ENCODE measurements at places on chromosomes 7 and 10. TPM values are rescaled to one million over a fixed set of nuclear protein-coding genes. Genes with fewer than 3 reads are reported as not detected.

Gene MAT1A
- 0.44 TPM for total RNA-seq

- no peak overlapping the region for H3K4me3 ChIP-seq
- H3K36me3 ChIP-seq: no peaks in the 10 kb centered on the region
- no peaks in the 10 kb centered on the region for H3K27me3 ChIP-seq
- no peak for DNase-seq
These were observed 58.9 kb upstream of the WAPL start for GRCh38 chr10:86580521-86580891.

Gene SLC26A5
- total RNA-seq: 0.44 TPM

DNA sequence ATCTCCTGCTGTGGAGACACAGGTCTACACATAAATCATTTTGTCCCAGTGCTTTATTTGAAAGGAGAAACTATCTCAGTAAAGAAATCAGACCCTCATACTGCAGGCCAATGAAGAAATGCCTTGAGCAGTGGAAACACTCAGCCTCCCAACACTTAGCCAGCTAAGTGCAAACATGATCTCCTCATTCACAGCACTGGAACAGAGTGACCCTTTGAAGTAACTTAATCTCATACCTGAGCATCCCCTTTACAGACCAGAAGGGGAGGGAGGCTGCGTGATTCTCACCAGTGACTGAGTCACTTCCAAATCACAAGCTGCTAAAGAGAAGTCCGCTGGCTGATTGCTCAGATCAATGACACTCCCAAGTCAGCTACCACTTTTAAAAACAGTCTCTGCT lies 4.5 kb downstream of the CHST15 start:
- H3K36me3 ChIP-seq: peaks cover 13% of the 10 kb centered on the region
- peaks cover 68% of the 10 kb centered on the region for H3K4me1 ChIP-seq
- no peak for DNase-seq
- no peak overlapping the region for H3K4me3 ChIP-seq

Gene ANKRD1
- total RNA-seq: not detected

DNA sequence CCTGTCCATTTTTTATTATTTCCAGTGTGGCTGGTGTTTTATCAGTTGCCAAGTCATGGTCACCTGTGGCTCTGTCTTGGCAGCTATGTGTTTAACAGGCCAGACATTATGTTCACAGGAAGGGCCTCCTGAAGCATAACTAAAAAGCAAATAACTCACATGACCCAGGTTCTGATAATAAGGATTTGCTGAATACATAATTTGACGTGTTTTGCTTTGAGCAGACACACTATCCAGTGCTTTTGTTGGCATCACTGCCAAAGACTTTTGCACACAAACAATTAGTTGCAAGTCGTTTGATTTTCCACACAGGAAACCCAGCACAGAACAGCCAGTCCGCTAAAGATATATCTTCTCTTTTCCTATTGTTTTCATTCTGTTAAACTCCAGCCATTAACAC lies 173.6 kb downstream of the ARL4A start:
- H3K4me3 ChIP-seq: no peak overlapping the region
- H3K27me3 ChIP-seq: no peaks in the 10 kb centered on the region
- H3K4me1 ChIP-seq: peaks cover 3% of the 10 kb centered on the region

GRCh38 chr7:68256295-68256694 lies 1259.7 kb downstream of the TYW1 start:
- DNase-seq: no peak
- H3K27ac ChIP-seq: no peak overlapping the region
- no peak overlapping the region for H3K4me3 ChIP-seq
- peaks cover 2% of the 10 kb centered on the region for H3K27me3 ChIP-seq
- H3K36me3 ChIP-seq: no peaks in the 10 kb centered on the region
- no peaks in the 10 kb centered on the region for H3K4me1 ChIP-seq

GRCh38 chr10:6912424-6912823 lies 332.3 kb upstream of the PRKCQ start:
- no peak overlapping the region for H3K4me3 ChIP-seq
- no peaks in the 10 kb centered on the region for H3K4me1 ChIP-seq
- no peaks in the 10 kb centered on the region for H3K27me3 ChIP-seq
- no peak overlapping the region for H3K27ac ChIP-seq

DNA sequence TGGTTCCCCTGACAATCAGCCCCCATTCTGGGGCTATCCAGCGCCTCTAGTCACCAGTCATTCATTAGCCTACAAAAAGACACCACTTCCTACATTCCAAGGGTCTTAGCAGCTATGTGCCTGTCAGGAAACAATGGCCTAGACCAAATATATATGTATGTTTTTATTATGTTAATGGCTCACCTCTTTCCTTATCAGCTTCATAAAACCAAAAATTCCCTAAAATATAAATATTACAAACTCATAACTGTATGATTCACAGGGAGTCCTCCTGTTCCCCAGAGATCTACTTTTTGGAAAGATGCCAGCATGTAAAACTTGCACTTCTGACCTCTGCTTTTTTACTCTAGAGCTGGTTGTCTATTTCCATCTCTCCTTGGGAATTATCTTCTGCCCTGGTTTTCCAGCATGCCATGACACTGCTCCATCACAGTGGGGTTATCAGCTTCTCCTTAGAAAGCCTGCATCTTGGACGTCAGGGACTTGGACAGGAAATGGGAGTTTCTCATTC lies 79.2 kb downstream of the ABCA13 start:
- no peak overlapping the region for H3K27ac ChIP-seq
- no peak overlapping the region for H3K4me3 ChIP-seq
- peaks cover 4% of the 10 kb centered on the region for H3K4me1 ChIP-seq
- H3K36me3 ChIP-seq: no peaks in the 10 kb centered on the region
- no peaks in the 10 kb centered on the region for H3K27me3 ChIP-seq

DNA sequence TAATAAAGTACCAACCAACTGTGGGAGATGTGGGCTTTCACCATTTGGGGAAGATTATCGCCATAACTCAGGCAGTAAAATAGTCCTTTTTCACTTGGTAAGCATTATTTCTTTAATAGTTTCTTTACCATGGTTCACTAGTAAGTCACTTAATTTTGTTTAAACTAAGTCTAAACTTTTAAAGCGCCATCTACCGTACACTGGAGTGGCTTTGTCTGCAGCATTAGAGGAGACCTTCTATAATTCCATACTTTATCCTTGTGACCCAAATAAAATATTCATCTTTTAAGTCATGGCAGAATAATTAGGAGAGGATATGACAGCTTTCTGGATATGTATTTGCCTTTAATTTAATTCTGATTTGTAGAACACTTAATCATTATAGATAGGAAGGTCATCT lies 468.0 kb downstream of the MAGI2 start:
- H3K4me3 ChIP-seq: no peak overlapping the region
- H3K27me3 ChIP-seq: no peaks in the 10 kb centered on the region
- H3K4me1 ChIP-seq: no peaks in the 10 kb centered on the region
- no peak for DNase-seq
- H3K36me3 ChIP-seq: no peaks in the 10 kb centered on the region
- no peak overlapping the region for H3K27ac ChIP-seq

Gene DDX21
- total RNA-seq: 40.5 TPM

DNA sequence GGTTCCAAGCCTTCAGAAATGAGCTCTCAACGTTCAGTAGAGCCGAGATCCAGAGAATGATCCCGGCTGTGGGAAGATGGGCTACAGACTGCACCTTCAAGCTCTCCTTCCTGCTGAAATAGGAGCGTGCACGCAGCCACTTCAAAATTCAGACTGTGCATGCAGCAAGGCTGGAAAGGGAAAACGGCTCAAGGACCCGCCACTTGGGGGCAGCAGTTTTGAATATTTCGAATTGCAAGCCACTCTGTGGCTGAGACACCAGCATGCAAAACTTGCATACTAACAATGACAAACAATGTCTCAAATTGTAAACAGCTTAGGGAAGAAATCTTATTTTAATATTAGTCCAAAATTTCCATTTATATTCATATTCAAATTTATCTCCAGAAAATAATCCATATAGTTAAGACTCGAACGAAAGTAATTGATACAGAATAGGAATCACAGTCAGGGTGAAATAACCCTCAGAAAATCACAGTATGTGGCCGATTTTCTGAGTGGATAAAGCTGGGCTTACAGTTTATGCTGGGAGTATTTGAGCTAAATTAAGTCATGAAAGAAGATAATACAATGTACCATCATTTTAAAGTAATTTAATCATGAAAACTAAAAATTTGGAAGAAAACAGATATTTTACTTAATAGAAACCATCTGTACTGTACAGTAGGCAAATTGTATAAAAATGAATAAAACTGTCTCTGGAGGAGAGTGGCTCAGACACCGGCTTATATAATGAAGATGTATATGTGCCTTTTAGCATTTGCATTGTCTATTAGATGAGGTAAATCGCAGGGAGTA lies 137.9 kb upstream of the MKI67 start:
- no peaks in the 10 kb centered on the region for H3K36me3 ChIP-seq
- H3K4me3 ChIP-seq: no peak overlapping the region
- H3K4me1 ChIP-seq: peaks cover 15% of the 10 kb centered on the region
- H3K27me3 ChIP-seq: peaks cover 26% of the 10 kb centered on the region

- H3K4me3 ChIP-seq: no peak overlapping the region
- H3K27ac ChIP-seq: no peak overlapping the region
- H3K4me1 ChIP-seq: peaks cover 47% of the 10 kb centered on the region
- no peak for DNase-seq
- peaks cover 32% of the 10 kb centered on the region for H3K36me3 ChIP-seq
- no peaks in the 10 kb centered on the region for H3K27me3 ChIP-seq
These were observed 64.4 kb downstream of the LHPP start for GRCh38 chr10:124525751-124526600.

GRCh38 chr7:133590795-133591194 lies 337.9 kb downstream of the EXOC4 start:
- H3K4me3 ChIP-seq: no peak overlapping the region
- H3K27me3 ChIP-seq: no peaks in the 10 kb centered on the region
- H3K27ac ChIP-seq: no peak overlapping the region
- no peaks in the 10 kb centered on the region for H3K4me1 ChIP-seq
- no peaks in the 10 kb centered on the region for H3K36me3 ChIP-seq

Gene TAS2R3
- 3.6 TPM for total RNA-seq

GRCh38 chr7:152975076-152975475 lies 215.5 kb downstream of the ACTR3B start:
- no peak overlapping the region for H3K4me3 ChIP-seq
- H3K36me3 ChIP-seq: no peaks in the 10 kb centered on the region
- no peak overlapping the region for H3K27ac ChIP-seq
- no peaks in the 10 kb centered on the region for H3K4me1 ChIP-seq

DNA sequence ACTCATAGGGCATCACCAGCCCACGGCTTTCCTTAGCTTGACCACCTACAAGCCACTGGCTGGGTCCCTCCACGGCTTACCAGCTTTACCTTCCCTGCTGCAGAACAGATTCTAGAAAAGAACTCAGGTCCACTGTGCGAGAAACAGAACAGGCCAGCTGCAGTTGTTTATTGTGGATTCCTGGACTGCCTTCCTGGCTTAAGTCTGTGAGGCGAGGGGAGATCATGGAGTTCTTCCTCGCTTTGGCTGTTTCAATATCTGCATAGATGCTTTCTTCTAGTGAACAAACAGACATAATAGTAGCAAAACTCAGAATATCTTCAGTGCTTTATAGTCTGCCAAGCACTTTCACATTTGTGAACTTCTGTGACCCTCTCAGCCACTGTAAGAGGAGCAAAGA lies 162.9 kb upstream of the HABP2 start:
- H3K27me3 ChIP-seq: peaks cover 11% of the 10 kb centered on the region
- no peaks in the 10 kb centered on the region for H3K36me3 ChIP-seq
- no peak overlapping the region for H3K4me3 ChIP-seq
- no peak for DNase-seq
- peaks cover 6% of the 10 kb centered on the region for H3K4me1 ChIP-seq

DNA sequence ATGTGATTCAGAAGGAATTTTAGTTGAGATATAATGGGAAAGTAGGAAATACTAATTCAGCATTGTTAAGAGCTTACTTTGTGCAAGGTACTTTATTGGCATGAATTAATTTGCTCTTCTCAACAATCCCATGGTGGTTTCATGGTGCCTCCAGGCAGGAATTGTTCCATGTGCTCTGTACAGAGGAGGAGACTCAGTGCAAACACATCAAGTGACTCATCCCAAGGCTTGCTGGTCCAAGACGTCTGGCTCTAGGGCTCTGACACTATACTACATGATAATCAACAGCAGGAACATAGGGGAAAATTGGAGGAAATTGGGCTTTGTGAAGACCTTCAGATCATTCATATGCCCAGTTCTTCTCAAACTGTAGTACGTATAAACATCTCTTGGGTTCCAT lies 66.5 kb upstream of the PRKG1 start:
- no peaks in the 10 kb centered on the region for H3K36me3 ChIP-seq
- no peak overlapping the region for H3K4me3 ChIP-seq
- H3K27me3 ChIP-seq: no peaks in the 10 kb centered on the region

Gene PBLD
- 7.9 TPM for total RNA-seq

- peak overlapping the region; percentile 21 for H3K4me3 ChIP-seq
- no peak overlapping the region for H3K27ac ChIP-seq
- H3K27me3 ChIP-seq: peaks cover 75% of the 10 kb centered on the region
- H3K36me3 ChIP-seq: peaks cover 3% of the 10 kb centered on the region
- H3K4me1 ChIP-seq: peaks cover 34% of the 10 kb centered on the region
- no peak for DNase-seq
These were observed 444 bp downstream of the NKX1-2 start for GRCh38 chr10:124449170-124450011.

- H3K27me3 ChIP-seq: peaks cover 33% of the 10 kb centered on the region
- peaks cover 15% of the 10 kb centered on the region for H3K36me3 ChIP-seq
- DNase-seq: no peak
- no peak overlapping the region for H3K27ac ChIP-seq
These were observed 1.2 kb downstream of the PRRT4 start for GRCh38 chr7:128360359-128360678.

Gene CAMK2G
- total RNA-seq: 97.6 TPM

GRCh38 chr7:46738796-46739195 lies 817.7 kb upstream of the IGFBP3 start:
- no peaks in the 10 kb centered on the region for H3K4me1 ChIP-seq
- no peak overlapping the region for H3K27ac ChIP-seq
- no peak overlapping the region for H3K4me3 ChIP-seq
- H3K36me3 ChIP-seq: no peaks in the 10 kb centered on the region

Gene LRRC17
- 299 TPM for total RNA-seq

- H3K4me3 ChIP-seq: no peak overlapping the region
- no peaks in the 10 kb centered on the region for H3K36me3 ChIP-seq
- no peak for DNase-seq
These were observed 80.3 kb upstream of the SKAP2 start for GRCh38 chr7:26944501-26945358.

Gene NPFFR1
- 1.8 TPM for total RNA-seq

GRCh38 chr10:7986851-7987250 lies 67.6 kb upstream of the GATA3 start:
- H3K4me1 ChIP-seq: no peaks in the 10 kb centered on the region
- H3K27ac ChIP-seq: no peak overlapping the region
- no peak overlapping the region for H3K4me3 ChIP-seq
- no peak for DNase-seq
- H3K36me3 ChIP-seq: no peaks in the 10 kb centered on the region

GRCh38 chr10:10294881-10295529 lies 722.7 kb upstream of the CELF2 start:
- H3K36me3 ChIP-seq: no peaks in the 10 kb centered on the region
- H3K27ac ChIP-seq: peak overlapping the region; percentile 33
- no peak overlapping the region for H3K4me3 ChIP-seq
- peak; percentile 29 for DNase-seq
- H3K27me3 ChIP-seq: no peaks in the 10 kb centered on the region
- H3K4me1 ChIP-seq: peaks cover 17% of the 10 kb centered on the region
